ENCODE measurements at places on chromosomes 5 and 9.

DNA sequence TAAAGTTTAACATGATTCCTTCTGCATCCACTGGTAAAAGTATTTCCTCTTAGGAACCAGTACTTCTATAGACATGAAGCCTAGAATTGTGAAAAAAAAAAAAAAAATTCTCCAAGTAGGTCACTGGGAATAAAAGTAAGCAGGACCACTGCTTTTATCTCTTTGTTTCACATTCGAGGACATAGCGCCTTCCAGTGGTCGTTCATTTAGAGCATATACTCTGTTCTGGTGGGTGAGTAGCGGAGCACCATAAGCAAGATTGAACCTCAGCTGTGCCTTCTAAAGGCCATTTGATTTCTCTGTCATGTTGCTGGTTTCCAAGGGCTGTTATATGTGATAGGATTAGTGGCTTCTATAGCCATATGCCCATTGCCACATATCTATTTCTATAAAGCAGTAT is 393.1 kb downstream of the TMEM232 start:
- no peak for DNase-seq

DNA sequence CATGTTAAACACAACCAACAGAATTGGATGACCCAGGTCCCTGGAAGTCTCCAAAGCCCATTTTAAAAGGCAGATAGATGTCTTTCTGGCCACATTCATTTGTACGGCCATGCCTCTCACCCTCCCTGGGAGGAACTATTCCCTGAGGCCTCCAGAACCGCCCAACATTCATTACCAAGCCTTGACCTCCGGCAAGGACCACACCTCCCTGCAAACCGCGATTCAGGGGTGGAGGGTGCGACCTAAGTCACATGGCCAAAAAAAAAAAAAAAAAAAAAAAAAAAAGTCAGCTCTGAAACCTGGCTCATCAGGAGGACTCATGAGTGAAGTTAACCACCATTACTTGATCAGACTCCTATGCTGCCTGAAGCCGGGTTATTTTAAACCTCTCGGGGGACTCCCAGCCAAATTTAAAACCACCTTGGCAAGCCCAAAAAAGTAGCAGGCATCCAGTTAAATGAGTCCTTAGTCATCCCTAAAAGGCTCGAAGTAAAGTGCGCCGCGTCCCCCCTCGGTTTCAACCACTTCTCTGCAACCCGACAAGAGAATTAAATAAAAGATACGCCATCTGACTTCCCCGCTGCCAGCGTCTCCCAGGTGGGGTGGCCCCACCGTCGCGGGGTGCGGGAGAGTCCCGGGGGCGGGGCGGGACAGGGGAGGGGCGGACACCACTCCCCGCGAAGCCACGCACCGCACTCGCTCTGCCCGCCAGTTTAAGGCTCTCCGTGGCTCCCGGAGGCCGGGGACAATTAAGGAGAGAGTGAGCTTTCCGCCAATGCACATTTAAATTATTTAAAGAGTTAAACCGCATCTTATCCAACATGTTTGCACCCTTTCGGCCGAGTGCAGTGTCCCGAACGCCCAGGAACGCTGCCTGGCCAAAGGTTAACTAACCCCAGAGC is 2.3 kb downstream of the KLF9 start:
- peak; percentile 73 for DNase-seq

GRCh38 chr9:134575901-134576176 is 65.8 kb upstream of the COL5A1 start:
- no peak for DNase-seq

DNA sequence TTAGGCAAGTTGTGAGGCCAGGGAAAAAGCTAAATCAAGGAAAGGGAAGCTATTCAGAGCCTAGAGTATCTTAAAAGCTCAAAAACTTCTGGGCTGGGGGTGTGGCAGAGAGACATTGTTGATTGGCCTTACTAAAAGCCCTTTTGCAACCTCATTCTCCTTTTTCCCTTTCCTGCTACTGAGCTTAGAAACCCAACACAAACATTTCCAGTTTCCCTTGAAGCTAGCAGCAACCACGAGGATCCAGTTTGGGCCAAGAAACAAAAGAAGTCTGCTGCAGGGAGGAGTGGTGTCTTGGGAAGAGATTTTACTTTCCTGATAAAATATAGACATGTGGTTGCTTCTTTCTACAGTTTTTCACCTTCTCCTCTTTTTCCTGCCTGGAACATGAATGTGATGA is 135.5 kb upstream of the KLF9 start:
- no peak for DNase-seq

GRCh38 chr5:67246108-67246507 is 49.5 kb upstream of the CD180 start:
- peak; percentile 6 for DNase-seq

DNA sequence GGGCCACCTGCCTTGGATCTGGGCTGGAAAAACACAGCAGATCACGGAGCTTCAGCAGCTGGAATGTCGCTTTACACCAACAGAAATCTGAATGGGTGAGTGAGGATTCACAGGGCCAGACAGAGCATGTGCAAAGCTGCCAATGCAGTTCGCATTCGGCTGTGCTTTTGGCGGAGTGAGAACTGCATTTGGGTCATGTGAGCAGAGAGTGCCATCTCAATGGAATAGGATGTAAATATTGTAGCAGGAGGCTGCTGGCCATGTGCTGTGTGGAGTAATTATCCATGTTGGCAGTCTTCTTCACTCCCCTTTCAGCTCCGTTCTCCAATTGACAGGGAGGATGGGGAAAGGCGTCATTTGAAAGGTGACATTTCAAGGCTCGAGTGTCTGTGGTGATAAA is at the start of gene ANKRD55:
Gene ANKRD55 (minus strand): TSS at position 101 of the 400 bp plus-strand sequence. CDS start 417 bp downstream, outside the sequence.
- DNase-seq: no peak

GRCh38 chr5:97628807-97629206 is 445.8 kb upstream of the RIOK2 start:
- DNase-seq: no peak

DNA sequence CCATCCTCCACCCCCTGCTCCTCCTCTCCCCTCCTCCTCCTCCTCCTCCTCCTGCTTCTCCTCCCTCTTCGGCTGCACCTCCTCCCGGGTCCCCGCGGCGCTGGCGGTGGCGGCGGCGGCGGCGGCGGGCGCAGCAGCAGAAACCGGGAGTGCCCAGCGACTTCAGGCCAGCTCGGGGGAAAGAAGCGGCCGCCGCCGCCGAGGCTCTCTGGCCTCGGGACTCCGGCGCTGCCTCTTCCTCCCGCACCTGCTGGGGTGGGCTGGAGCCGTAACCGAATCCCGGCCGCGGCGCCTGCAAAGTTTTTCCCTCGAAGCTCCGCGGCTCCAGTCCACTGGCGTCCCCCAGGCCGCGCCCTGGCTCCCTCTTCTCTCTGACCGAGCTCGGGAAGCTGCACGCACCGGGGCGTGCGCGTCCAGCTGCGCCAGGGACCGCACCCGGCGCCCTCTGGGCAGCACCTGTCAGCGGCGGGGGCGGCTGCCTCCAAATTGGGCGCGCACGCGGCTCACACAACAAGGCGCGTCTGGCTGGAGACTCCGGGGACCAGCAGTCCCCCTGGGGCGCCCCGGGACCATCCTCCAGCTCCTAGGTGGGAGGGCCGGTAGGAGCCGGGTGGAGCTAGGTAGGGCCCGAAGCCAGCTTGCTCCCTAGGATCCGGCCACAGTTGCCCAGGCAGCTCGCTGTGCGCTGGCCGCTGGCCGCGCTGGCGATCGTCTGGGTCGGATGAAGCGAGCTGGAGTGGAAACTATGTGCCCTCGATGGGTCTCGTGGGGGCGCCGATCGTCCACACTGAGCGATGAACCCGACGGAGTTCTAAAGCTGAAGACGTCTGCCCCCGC is at the start of gene MCTP1:
Gene MCTP1 (minus strand): TSS at position 523 of the 837 bp plus-strand sequence.
- no peak for DNase-seq

- DNase-seq: no peak
Observed at GRCh38 chr9:33498387-33498786, 24.7 kb upstream of the NOL6 start.

- DNase-seq: no peak
Observed at GRCh38 chr5:157267761-157268480, 2.0 kb downstream of the CYFIP2 start.

DNA sequence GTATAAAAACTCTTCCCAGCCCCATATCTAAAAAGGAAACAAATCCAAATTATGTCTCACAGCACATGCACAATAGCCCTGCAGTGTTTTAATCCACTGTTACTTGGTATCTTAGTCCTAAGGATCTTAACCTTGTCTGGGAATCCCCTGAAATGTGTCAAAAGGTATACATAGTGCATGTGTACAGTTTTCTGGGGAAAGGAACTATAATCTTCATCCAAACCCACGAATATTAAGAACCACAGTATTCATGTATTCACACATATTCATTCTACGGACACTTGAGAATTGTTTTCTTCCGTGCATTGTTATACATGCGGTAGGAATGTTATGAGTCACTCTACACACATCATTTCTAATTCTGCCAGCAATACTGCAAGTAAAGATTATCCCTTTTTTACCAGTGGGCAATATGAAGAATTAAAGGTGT is 47.8 kb upstream of the SNX2 start:
- no peak for DNase-seq

DNA sequence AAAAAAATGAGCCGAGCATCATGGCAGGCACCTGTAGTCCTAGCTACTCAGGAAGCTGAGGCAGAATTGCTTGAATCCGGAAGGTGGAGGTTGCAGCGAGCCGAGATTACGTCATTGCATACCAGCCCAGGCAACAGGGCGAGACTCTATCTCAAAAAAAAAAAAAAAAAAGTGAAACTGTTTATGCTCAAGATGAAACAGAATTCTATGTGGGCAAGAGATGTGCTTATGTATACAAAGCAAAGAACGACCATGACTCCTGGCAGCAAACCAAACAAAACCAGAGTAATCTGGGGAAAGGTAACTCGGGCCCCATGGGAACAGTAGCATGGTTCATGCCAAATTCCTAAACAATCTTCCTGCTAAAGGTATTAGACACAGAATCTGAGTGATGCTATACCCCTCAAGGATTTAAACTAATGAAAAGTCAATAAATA is 32.6 kb upstream of the PLAC8L1 start:
- no peak for DNase-seq

- no peak for DNase-seq
Observed at GRCh38 chr9:77997611-77998284, 33.9 kb downstream of the GNAQ start.

- DNase-seq: no peak
Observed at GRCh38 chr9:127144670-127145445, 22.4 kb upstream of the ANGPTL2 start.

GRCh38 chr9:35700031-35700430 is 10.3 kb upstream of the TPM2 start:
- DNase-seq: no peak

DNA sequence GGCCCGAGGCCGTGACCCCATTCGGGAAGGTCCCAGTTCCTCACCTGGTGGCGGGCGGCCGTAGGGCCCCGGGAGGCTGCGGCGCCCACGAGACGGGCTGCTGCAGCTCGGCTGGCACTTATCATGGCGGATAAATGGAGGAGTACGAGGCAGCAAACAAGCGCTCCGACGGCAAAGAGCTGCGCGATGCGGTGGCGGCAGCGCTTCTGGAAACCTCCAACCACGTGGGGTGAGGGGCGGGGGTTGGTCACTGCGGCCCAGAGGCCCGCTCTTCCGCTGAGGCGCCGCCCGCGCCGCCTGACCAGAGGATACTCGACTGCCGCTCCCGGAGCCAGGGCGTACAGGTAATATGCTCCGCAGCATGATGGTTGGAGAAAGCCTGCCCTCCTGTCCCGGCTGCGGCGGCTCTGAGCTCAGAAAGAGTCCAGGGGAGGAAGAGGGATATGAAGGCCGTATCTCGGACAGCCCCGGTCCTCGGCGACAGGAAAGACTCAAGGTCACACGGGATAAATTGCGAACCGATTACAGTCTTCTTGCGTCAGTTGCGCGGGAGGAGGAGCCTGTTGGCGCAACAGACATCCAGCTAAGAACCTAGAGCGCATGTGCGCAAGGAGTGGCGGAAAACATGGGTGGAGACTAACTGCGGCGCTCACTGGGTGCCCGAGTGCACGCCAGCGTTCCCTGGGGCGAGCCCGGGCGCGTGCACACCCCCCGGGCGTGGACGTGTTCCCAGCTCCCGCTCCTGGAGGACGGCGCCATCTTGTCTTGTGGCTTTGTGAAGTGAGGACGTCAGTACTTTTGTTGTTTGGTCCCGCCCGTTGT is at the start of gene HSPA9:
Gene HSPA9 (minus strand): TSS at position 208 of the 822 bp plus-strand sequence. CDS start 83 bp downstream, at position 125.
- peak; percentile 97 for DNase-seq

GRCh38 chr9:93587284-93587650 is 10.9 kb downstream of the PHF2 start:
- no peak for DNase-seq

DNA sequence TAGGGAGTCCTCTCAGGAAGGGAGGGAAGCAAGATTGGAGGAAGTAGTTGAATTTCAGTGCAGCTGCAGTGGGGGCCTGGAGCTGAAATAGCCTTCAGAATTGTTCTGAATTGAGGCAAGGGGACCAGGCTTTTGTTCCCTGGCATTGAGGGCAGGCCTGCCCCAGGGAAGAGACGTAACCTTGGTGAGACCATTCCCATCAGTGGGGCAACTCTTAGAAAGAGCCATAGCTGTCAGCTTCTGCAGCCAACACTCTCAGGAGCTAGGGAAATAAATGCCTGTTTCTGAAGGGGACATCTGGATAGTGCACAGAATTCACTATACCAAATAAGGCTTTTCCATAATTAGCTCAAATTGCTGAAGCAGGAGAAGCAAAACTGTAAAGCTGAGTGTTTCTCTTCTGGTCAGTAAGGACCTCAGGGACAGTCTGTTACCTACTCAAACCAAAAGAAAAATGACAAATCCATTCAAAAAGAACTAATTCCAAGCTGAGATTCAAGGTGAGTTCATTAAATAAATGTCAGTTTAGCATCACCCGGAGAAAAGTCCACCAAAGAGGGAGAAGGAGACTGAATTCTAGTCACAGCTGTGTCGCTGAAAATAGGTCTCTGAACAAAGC is 44.0 kb downstream of the LYRM7 start:
- no peak for DNase-seq

GRCh38 chr5:170154297-170154696 is 48.6 kb downstream of the FOXI1 start:
- no peak for DNase-seq

- no peak for DNase-seq
Observed at GRCh38 chr5:143094087-143094521, 309.4 kb downstream of the NR3C1 start.

GRCh38 chr5:166119506-166119905 is 2171.9 kb upstream of the WWC1 start:
- DNase-seq: no peak

- DNase-seq: no peak
Observed at GRCh38 chr9:75612205-75612604, 278.3 kb upstream of the PCSK5 start.

GRCh38 chr5:134507452-134507851 is 18.0 kb upstream of the JADE2 start:
- no peak for DNase-seq

- DNase-seq: no peak
Observed at GRCh38 chr5:74556631-74557595, 83.6 kb downstream of the ENC1 start.

- DNase-seq: no peak
Observed at GRCh38 chr9:78311886-78312524, 15.1 kb downstream of the PSAT1 start.

Measured in activated CD4-positive, alpha-beta T cell treated with anti-CD3 and anti-CD28 coated beads for 4 hours (primary cell).